ENCODE measurements at places on chromosomes 16 and 17.

GRCh38 chr16:79826732-79827475 is 226.4 kb upstream of the MAF start:
- no peak for DNase-seq

DNA sequence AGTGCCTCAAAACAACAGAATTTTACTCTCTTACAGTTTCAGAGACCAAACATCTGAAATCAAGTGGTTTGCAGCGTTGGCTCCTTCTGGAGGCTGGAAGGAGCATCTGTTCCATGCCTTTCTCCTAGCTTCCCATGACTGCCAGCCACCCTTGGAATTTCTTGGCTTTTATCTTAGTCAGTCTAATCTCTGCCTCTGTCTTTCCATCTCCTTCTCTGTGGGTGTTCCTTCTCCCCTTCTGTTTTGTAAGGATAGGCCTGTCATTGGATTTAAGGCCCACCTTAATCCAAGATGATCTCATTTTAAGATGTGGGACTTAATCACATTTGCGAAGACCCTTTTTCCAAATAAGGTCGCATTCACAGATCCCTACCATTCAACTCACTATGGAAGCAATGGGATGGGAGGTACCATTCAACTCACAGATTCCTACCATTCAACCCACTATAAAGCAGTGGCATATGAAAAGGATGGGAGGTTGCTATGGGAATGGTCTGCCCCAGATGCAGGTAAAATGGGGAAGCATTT is 321.8 kb downstream of the WWOX start:
- no peak for DNase-seq

DNA sequence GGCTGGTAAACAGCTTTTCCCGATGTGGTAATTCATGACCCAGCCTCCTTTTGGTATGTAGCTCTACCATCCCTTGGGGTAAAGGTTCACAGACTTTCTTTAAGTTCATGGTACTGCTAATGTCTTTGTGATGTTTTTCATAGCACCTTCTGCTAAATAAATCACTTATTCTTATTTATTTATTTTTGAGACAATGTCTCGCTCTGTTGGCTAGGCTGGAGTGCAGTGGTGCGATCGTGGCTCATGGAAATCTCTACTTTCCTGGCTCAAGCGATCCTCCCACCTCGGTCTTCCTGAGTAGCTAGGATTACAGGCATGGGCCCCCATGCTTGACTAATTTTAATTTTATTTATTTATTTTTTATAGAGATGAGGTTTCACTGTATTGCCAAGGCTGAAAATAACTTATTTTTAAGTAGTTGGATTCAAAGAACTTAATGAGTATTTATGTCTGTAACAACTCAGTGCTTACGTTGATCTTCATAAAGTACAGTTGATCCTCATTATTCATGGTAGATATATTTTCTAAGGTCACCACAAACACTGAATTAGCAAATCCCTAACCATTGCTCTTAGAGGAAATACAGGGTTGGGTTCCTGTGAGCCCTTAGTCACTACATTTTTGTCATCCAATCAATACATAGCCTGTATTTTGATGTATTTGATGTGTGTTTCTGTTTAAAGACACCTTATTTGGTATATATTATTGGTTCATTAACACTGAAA is 97.1 kb downstream of the SHISA9 start:
- no peak for DNase-seq

DNA sequence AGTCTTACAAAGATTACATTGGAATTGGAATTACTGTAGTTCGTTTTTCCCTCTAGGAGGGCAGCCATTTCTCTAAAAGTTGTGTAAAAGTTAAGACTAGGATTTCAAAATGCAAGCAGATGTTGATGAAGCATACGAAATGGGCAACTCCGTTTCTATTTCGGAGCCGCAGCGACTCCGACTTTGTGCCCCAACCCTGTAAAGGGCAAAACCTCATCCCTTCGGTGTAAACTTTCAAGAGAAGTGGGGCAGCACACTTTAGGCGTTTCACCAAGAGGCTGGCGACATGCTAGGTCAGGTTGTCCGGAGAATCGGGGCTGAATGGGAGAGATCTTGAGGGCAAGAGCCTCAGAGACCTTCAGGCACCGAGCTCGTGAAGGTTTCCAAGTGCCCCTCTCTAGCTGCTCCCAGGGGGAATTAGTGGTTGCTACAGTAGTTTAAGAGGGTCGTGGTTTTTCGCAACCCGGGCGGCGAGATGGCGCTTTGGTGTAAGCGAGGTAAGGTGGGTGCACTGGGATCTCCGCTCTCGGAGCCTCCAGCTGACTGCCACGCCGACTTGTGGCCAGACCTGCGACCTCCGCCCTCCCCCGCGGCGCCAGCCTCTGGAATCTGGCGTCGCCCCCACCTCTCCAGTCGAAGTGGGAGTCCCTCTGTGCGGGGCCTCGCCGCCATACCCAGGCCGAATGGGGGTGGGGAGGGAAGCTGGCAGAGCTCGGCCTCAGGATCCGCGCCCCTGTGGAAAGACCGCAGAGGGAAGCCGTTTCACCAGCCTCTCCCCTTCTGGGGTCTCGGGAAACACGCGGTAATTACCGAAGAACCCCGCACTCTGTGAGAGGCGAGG is 1.0 kb upstream of the HEXIM2 start:
- peak; percentile 59 for DNase-seq

DNA sequence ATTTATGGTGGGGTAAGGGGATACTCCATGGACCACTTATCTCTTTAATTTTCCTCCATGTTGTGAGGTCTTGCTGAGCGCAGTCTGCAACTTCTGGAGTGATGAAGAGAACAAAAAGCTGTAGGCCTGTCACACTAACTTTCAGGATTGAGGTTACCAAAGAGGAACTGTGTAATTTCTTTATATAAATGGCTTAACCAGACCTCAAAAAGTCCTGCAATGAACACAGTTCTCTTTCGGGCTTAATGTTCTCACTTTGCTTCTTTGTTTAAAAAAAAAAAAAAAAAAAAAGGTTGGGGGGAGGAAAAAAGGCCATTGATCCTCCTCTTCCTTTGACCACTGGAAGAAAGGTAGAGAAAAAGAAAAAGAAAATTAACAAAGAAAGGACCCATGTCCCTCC is 86.8 kb upstream of the SOX9 start:
- no peak for DNase-seq

DNA sequence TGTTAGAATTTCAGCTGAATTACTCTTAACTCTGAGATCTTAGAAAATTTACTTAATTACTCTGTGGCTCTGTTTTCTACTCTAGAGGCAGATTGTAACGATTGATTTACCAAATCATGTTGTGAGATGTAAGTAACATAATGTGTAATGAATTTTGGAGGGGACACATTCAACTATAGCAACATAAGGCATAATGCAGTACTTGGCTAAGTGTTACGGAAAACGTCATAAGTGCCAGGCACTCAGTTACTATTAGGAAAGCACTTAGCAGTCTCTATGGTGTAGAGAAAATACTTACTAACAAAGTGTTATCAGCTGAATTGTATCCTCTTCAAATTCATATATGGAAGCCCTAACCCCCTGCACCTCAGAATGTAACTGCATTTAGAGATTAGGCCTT is 40.6 kb upstream of the CDH8 start:
- DNase-seq = no peak

DNA sequence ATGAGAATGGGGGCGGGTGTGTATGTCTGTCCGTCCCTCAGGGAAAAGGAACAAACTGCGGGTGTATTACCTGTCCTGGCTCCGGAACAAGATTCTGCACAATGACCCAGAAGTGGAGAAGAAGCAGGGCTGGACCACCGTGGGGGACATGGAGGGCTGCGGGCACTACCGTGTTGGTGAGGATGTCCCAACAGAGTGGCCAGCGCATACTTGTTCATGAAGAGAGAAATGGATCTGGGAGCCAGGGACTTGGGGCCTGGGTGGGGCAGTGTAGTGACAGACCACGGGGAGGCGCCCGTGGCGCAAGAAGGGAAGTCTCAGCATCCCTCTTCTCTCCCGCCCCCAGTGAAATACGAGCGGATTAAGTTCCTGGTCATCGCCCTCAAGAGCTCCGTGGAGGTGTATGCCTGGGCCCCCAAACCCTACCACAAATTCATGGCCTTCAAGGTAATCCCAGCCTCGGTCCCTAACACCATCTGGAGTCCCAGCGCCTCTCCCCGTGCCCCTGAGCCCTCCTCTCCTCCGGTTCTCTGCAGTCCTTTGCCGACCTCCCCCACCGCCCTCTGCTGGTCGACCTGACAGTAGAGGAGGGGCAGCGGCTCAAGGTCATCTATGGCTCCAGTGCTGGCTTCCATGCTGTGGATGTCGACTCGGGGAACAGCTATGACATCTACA is 3.5 kb upstream of the C17orf107 start:
- no peak for DNase-seq

DNA sequence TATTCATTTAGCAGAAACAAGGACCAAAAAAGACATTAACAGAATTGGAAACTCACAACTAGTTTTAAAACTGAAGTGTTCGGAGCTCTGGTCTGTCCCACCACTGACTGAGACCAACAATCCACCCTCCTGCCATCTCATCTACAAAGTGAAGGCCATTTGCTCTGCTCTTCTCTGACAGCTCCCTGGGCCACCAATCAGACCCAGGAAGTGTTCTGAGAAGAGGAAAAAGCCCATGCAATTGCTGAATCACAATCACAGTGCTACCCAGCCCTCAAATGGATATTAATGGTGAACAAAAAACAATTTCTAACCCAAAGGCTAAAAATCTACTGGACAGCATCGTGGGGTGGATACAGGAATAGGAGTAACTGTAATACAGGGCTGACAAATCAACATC is 2.1 kb downstream of the RPL23 start:
- DNase-seq = no peak

DNA sequence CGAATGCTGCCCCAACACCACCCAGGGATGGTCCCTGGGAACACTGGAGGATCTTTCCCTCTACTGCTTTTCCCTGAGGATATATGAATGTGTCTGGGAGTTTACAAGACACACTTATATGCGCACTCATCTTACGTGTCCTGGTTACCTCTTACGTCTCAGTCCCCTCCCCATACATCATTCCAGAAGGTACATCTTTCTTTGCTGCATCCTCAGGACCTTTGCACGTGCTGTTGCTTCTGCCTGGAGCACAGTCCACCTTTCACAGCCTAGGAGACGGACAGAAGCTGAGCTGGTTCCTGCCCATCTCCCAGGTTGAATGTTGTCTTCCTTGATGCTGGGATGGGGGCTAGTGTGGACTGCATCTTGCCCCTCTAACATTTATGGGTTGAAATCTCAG is 153.0 kb upstream of the FOXF1 start:
- DNase-seq = no peak

- no peak for DNase-seq
Measured at GRCh38 chr16:11562941-11563340, 23.8 kb downstream of the LITAF start.

DNA sequence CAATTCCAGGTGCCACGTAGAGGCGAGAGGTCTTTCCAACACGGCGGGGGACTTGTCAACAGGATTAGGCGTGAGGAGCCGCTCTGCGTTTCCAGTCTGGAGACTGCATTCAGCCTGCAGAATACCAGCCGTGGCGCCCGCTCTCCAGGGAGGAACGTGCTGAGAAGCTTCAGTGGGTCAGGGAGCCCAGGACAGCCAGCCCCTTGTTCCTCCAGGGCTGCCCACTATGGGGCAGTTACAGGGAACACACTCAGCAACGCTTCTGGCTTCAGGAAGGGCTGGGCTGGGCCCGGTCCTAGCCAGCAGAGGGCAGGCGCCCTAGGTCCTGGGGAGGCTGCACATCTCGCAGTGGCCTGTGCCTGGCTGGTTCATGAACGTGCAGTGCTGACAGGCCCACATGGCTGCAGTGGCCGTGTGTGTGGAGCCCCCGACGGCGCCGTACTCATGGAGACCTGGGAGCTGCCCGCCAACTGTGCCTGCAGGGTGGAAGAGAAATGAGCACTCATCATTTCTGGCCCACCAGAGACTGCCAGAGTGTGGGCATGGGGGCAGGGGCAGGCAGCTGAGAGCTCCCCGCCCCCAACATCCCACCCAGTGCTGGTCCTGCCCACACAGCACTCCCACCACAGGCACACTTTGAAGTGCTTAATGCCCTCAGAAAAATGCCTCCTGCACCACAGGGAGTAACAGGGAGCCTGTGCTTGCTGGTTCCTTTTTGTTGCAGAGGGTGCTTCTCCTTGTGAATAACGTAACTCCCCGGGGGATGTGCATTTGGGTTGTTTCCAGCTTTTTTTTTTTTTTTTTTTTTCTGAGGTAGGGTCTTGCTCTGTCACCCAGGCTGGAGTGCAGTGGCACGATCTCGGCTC is 7.0 kb upstream of the FAAP100 start:
- DNase-seq = no peak

Measured in activated T-cell treated with anti-CD3 and anti-CD28 coated beads, Interleukin-2, amount 50 U/mL, for 72 hours (primary cell).